ENCODE measurements at places on chromosomes 7 and 10.

GRCh38 chr10:93254180-93254853, 180.6 kb downstream of the CYP26A1 start:
- DNase-seq = no peak

- no peak for DNase-seq
These were observed 979 bp upstream of the NODAL start for GRCh38 chr10:70442332-70442988.

DNA sequence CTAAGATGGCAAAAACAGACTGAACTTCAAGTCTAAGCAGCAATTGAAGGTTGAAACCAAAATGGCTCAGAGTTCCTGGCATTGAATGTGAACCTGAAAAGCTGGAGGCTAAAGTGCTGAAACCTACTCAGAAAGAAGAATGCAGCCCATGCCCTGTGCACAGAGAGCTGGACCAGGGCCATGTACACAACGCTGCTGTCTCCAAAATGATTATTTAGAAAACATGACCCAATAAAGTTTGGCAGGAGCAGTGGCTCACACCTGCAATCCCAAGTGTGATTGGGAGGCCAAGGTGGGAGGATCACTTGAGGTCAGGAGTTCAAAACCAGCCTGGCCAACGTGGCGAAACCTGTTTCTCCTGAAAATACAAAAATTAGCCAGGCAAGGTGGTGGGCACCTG, 158.9 kb downstream of the AKR1D1 start:
- DNase-seq = no peak

DNA sequence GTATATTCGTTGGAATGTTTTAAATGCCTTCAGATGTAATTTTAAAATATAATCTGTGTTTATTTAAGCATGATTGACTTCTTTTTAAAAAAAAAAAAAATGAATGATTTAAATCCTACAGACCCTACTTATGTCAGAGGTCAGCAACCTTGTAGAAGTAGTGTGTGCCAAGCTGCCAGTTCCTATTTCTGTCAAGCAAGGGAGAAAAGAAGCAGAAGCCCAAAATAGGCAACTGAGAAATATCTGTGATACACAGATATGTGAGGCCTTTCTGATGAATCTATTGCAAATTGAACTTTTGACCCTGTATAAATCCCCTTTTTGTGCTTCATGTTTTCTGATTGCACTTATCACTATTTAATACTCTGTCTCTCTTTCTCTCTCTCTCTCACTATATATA, 199.5 kb downstream of the LRRN3 start:
- DNase-seq = no peak

DNA sequence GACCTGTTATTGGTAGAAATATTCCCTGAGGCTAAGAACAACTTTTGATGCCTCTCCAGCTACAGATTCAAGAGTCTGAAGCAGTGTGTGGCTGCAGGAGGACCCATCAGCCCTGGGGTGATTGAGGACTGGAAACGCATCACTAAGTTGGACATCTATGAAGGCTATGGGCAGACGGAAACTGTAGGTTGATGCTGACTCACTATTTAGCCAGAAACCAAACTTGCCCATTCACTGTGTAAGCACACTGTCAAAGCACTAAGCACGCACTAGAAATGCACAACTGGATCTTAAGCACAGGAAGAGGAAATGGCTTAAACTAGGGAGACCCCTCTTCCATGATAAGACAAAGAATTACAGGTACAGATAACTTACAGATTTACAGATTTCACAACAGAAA, 20.8 kb downstream of the ACSM6 start:
- DNase-seq = no peak

GRCh38 chr7:151503902-151504714, 15.6 kb downstream of the RHEB start:
- DNase-seq = no peak

- no peak for DNase-seq
These were observed 326.2 kb upstream of the KAT6B start for GRCh38 chr10:74500026-74500704.

- DNase-seq = no peak
These were observed 233.7 kb downstream of the PTPRN2 start for GRCh38 chr7:158353606-158354570.

- no peak for DNase-seq
These were observed 341.2 kb upstream of the STEAP1 start for GRCh38 chr7:89813081-89813480.

DNA sequence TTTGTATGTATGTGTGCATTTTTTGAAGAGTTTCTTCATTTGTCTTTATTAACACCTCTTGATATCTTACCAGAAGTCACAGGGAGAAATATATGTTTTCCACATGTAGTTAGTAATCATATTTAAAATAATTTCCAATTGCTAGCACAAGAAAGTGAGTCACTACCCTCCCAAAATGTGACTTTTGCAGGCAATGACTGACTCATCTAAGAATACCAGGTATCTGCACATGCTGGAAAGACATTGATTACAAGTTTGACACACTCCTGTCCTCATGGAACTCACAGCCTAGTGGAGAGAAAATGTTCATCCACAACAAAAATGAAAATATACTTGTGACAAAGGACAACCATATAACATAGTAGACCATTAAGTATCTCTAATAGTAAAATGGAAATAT, 82.9 kb downstream of the SEMA3D start:
- no peak for DNase-seq

GRCh38 chr10:106111246-106111645, 1053.3 kb downstream of the SORCS1 start:
- no peak for DNase-seq

GRCh38 chr10:122293961-122294380, 22.9 kb downstream of the BTBD16 start:
- no peak for DNase-seq

DNA sequence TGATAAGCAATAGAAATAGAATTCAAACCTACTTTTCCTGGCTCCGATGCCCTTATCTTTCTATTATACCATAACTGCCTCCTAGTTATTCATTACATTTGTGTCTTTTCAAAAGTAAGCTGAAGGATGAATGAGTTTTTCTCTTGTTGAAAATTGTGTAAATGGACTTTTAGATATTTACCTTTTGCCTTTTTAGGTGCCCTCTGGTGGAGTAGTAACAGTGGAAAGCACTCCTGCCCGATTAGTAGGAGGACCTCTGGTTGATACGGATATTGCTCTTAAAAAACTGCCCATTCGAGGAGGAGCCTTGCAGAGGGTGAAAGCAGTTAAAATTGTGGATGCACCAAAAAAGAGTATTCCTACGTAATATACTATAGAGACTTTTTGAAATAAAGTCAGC, 11.2 kb downstream of the FAM237B start:
- no peak for DNase-seq

GRCh38 chr7:66307591-66308215, 102.6 kb downstream of the TPST1 start:
- no peak for DNase-seq

- no peak for DNase-seq
These were observed 89.6 kb downstream of the PPP1R17 start for GRCh38 chr7:31776616-31777015.

DNA sequence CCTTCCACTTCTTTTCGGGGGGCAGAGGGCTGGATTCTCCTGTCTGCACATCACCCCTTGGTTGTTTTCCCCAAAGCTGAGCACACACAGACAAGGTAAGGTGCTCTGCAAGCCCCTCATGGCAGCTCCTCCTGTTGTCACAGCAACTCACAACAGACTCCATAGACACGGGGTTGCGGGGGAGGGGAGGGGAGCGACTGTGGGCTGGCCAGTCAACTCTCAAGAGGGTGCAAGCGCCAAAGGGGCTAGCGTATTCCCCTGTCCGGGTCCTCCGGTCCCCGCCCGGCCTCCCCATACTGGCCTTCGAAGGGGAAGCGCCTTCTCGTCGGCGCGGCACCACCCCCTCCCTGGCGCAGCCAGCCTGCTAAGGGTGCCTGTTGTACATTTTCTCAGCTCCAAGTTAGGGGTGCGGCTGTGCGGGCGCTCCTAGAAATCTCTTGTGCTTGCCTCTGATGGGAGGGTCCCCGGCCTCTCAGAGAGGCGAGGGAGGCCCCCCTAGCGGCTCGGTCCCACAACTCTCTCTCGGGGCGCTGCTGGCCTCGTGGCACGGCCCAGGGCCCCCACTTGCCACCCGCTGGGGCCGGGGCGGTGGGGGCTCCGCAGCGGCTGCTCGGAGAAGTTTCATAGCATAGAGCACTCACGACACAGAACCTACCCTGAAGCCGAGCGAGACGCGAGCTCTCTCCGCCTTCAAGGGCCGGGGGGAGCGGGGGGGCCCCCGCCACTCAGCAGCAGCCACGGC, 498 bp downstream of the RHOBTB1 start:
- peak; percentile 94 for DNase-seq

DNA sequence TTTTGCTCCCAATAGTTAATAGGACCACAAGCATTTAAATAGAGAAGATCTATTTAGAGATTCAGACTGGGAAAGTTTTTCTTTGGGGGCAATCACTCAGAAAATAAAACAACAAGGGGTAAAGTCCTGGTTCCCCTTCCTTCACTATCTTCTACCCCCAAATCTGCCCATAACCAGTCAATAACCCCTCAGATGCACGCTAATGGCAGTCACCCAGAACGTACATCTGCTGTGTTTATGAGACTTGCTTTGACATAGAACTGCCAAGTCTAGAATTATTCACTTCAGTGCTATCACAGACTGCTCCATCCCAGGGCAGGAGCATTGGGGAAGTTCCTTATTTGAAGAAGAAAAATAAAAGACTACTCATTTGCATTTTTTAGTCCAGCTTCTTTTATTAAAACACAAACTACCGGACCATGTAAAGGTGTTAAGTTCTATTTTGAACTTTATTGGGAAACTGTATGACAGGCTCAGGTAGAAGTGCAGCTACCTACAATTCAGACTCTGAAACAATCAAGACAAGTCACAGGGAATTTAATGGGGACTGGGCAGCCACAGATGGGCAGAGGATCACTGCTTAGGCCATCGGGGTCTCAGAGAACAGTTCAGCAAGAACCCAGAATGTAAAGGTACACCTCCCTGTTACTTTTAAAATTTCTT, 38.4 kb downstream of the ANK3 start:
- DNase-seq = no peak

- peak; percentile 94 for DNase-seq
These were observed 10.9 kb upstream of the PTN start for GRCh38 chr7:137354396-137354795.

DNA sequence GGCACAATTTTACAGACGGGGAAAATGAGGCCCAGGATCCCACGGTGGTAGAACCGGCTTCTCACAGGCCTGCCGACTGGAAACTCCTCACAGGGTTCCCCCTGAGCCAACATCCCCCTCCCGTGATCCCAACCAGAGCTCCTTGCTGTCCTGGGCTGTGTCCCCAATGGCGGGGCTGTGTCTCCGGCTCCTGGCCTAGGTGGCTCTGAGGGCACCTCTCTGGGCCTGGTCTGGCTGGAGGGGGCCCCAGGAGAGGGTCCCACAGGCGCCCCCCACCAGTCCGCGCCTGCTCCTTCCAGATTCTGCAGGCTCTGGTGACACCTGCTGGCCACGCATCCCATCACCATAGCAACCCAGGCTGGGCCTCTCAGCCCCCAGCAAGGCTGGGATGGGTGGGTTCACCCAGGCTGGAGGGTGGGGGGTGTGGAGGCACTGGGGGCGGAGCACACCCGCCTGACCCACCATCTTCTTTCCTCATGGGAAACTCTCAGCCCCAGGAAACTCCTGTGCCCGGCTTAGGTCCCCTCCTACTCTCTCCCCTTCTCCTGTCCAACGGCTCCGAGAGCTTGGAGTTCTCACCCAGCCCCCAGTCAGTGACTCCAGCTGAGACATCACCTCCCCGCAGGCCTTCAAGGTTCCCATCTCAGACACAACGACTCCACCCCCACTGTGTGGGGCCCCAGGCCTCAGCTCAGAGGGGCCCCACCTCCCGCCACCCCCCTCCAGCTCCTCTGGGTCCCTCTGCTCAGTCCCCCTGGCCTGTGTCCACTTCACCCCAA, 27.1 kb upstream of the TNRC18 start:
- peak; percentile 70 for DNase-seq

DNA sequence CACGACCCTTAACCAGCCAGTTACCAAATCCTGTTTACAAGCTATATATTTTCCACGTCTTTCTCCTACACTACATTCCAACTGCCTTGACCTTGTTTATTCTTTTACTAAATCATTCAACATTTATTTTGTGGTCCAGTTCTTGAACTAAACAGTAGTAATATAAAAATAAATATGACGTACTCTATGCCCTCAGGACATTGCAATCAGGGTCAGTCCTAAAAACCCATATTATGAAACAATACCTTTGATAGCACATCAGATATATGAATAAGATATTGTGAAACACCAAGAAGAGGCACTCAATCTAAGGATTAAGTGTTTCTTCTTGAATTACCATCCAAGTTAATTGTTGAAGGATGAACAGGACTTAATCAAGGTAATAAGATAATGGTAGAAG, 52.5 kb upstream of the WNT16 start:
- no peak for DNase-seq

GRCh38 chr10:60576130-60577069, 186.7 kb upstream of the ANK3 start:
- DNase-seq = no peak
